ENCODE measurements at places on chromosomes 6 and 20. TPM values are rescaled to one million over a fixed set of nuclear protein-coding genes. Genes with fewer than 3 reads are reported as not detected.

The SLA2 gene
- not detected for total RNA-seq

The CRIP3 gene
- not detected for total RNA-seq

The POU3F2 gene
- not detected for total RNA-seq

The CALHM6 gene
- 0.83 TPM for total RNA-seq

The PSMG4 gene
- 5.6 TPM for total RNA-seq

The ARG1 gene
- not detected for total RNA-seq

The CFAP61 gene
- under 0.01 TPM for total RNA-seq

The OPRL1 gene
- total RNA-seq = 0.36 TPM

The KCNK15 gene
- total RNA-seq = not detected

The NMBR gene
- total RNA-seq = not detected

The THBD gene
- under 0.01 TPM for total RNA-seq

The CCN2 gene
- total RNA-seq = 211 TPM

The MCHR2 gene
- total RNA-seq = not detected

- no peak for DNase-seq
Measured at GRCh38 chr6:24743944-24744335, 25.0 kb upstream of the C6orf62 start.

DNA sequence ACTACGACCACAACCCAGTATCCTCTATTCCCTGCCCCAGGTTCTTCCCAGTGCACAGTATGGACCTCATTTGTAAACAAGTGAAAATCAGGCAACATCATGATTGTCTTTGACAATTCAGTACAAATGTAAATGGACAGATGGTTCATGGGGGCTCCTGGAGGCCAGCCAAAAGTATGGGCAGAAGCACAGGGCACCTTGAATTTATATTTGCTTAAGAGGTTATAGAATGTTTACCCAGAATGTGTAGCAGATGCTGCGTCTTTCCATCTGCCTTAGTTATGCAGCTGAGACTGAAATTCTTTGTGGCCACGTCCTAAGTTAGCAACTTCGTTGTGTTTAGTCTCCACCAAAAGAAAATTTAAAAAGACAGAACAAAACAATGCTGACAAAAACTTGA, 559.6 kb upstream of the NRSN1 start:
- DNase-seq = no peak

DNA sequence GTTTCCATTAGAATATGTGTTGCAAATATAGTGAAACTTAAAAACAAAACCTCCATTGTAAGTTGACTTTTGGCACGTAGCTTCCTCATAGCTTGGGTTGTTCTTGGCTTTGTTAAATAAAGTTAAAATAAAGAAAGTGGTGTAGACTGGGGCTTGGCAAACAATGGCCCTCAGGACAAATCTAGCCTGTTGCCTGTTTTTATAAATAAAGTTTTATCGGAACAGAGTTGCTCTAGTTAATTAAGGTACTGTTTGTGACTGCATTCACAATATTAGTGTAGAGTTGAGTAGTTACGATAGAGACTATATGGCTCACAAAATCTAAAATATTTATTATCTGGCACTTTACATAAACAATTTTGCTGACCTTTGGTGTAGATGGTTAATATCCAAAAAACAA, 168.8 kb downstream of the CDKAL1 start:
- DNase-seq = no peak

GRCh38 chr6:149234051-149234962, 83.2 kb upstream of the TAB2 start:
- DNase-seq = peak; percentile 52

- no peak for DNase-seq
Measured at GRCh38 chr6:157946053-157946617, 35.5 kb upstream of the SYNJ2 start.

DNA sequence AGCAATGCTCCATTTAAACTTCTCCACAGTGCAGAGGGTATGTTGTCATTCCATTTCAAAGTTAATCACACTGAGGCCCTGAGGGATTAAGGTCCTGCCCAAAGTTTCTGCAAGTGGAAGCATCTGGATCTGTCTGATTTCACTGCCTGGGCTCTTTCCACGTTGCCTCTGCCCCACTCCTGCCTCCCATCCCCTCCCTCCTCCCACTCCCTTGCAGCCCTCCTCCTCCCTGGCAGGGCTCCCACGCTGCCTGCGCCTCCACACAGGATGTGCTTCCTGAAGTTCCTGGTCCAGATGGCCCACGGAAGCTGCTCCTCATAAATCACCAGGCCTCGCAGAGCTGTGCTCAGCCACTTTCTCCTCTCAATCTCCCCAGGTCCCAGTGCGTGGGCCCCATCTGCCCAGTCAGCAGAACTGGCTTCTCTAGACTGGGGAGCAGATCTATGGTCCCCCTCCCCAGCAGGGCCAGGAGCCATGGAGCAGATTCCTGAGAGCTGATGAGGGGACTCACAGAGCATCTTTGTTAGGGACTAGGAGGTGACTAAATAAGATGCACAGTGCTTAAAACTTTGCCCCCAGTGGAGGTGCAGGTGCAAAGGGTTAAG, 65.4 kb upstream of the MAFB start:
- DNase-seq = no peak

DNA sequence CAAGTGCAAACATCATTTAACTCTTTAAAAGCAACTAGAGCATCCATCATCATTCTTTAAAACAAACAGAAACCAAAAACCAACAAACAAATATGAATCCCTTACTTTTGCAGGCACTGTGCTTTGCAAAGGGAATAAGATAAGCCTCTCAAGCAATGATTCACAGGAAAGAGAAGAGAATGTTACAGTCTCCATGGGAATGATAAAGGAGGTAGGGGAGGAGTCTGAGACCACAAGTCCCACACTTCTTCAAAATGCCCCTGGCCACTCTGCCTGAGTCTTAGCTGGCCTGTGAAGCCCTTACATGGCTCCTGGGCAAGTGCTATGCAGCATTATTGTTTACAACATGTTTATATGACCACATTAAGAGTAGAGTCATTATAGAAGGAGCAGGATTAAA, 257.7 kb upstream of the MARCKS start:
- peak; percentile 69 for DNase-seq

GRCh38 chr6:74057326-74057725, 361.3 kb downstream of the CD109 start:
- peak; percentile 64 for DNase-seq

DNA sequence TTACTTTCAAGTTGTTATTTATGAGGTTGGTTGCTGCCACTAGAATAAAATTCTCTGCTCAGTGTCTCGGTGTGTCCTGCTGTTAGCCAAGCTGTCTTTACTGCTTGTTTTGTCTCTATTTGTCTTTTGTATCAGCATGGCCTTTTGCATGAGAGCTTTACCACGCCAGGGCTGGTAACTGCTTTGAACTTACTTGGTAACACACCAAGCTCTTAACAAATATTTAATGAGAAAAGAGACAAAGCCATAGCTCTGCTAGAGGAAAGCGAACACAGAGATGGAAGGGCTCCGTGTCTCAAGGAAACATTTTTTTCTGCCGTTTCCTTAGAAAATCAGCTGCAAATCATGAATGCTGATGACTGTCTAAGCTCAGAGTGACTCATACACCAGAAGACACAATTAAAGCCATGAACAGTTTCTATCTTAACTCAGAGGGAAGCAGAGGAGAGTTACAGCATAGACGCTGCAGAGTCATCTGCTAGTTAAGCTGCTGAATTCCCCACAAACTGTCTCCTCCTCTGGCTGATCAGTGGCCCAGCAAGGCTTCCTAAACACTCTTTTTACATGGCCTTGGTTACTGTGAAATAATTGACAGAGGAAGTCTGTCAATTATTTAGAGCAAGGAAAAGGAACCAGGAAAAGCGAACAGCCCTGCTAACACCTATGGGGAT, 44.8 kb downstream of the AGPAT4 start:
- peak; percentile 95 for DNase-seq

- DNase-seq = peak; percentile 49
Measured at GRCh38 chr6:53728570-53729194, 63.1 kb upstream of the KLHL31 start.

- no peak for DNase-seq
Measured at GRCh38 chr6:25715794-25716193, 38.7 kb upstream of the SLC17A4 start.

DNA sequence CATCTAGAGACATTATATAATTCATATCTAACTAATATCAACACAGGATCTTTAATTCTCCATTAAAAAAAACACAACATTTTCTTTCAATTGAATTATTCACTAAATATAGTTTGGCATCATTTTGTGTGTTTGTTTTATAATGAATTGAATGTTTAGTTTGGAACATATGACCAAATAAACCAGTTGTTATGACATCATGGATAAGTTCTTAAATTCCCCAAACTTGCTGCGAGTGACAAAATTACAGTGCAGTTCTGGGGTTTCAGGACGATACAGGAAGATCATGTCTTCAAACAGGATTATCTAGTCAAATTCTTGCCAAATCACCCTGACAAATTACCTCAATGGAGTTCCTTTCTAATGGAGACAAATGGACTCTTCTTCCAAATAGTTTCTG, 473.6 kb downstream of the EPM2A start:
- DNase-seq = no peak

GRCh38 chr20:43894491-43894890, 20.2 kb upstream of the TOX2 start:
- no peak for DNase-seq

DNA sequence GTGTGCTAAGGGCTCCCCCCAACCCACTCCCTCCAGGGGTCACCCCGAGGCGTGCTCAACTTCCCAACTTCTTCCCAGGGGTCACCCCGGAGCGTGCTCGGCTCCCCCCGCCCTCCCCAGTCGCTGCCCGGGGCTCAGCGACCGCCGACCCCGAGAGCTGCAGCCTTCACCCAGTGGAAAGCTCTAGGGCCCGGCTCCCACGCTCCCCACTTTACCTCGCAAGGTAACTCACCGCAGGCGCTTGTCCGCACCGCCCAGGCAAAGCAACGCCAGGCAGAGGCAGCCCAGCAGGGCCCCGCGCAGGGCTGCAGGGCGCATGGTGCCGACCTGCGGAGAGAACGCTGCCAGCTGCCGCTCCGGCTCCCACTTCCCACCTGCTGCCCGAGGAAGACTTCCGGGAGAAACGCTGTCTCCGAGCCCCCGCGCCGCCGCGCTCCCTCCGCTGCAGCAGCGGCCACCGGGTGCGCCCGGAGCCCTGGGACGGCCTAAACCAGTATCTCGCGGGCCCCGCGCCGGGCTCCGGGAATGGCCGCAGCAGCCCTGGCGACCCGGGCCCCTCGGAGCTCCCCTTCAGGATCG, 396 bp downstream of the RNASET2 start:
- peak; percentile 15 for DNase-seq

GRCh38 chr20:1301031-1301529, 27.9 kb downstream of the SDCBP2 start:
- DNase-seq = peak; percentile 75

GRCh38 chr6:160419488-160419887, 71.3 kb downstream of the SLC22A3 start:
- DNase-seq = no peak

DNA sequence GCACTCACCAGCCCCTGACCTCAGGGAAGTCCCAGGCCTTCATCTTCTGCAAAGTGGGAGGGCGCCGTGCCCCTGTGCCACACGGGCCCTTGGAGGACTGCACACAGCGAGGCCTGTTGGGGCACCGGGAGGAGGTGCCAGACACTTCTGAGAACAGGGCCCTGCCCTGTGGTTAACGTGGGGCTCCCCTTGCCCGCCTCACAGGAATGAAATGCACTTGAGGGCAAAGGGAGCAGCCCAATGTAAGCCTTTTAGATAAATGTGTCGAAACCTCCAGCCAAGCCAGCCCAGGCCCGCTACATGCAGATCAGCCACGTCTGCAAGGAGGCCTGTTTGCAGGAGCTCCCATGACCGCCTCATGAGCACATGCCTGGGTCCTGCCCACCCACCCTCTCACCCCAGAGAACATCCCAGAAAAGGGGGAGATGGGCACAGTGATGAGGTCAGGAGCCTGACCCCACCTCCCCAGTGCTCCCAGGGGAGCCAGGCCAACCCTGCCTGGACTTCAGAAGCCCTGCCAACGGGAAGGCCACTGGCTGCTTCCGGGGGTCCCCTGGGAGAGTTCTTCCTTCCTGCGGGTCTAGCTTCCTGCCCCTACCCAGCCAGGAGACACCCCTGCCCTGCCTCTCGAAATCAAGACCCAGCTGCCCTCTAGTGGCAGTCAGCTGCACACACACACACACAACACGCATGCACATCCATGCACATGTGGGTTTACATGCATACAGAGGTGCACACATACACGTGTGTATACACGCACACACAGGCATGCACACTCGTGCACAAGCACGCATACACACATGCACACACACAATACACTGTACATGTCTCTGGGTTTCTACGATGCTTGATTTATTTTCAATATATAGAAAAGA, 178.7 kb downstream of the TAF4 start:
- DNase-seq = peak; percentile 35

DNA sequence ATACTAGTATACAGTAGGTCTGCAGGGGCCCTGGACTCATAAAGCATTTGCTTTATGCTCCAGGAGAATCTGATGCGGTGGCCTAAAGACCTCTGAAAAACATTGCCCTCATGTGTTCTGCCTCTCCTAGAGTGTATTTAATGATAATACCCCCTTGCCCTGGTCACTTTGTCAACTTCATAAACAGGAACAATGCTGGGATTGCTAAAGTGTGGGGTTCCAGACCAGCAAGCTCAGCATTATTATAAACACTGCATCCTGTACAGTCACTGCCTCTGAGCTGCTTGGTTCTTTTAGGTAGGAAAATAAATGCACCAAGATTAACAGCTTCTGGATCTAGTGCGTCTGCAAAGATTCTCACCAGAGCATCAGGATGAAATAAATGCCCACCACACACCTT, 12.2 kb downstream of the TREM1 start:
- DNase-seq = no peak

DNA sequence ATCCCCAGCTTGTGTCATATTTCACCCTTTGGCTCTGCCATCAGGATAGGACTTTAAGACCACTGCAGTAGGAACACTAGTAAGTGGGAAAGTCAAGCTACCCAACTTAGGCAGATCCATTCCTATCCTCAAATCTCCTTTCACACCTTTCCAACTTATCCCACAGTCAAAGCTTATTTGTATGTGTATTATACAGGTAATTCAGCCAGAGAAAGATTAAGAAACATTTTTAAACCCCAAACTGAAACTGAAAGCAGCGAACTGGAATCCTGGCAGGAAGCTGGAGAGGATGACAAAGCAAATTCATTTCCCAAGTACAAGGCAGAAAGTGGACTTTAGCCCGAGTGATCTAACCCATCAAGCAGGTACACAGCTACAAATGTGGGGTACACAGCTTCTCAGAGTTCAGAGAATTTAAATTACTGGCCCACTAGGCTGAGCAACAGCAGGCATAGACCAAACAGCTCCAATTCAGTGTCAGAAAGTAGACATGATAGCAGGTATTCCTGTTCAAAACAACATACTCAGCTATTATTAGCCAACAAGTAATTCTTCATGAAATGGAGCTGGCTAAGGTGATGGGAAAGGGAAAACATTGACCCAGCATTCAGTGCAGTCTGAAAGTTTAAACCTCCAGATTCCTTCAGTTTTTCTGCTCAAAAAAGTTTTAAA, 39.1 kb downstream of the ILRUN start:
- peak; percentile 89 for DNase-seq

GRCh38 chr6:18579869-18580268, 192.7 kb downstream of the RNF144B start:
- DNase-seq = no peak

GRCh38 chr20:46214824-46215488, 93.3 kb downstream of the CDH22 start:
- DNase-seq = no peak

GRCh38 chr6:36759148-36759759, 61.6 kb downstream of the RAB44 start:
- peak; percentile 68 for DNase-seq

DNA sequence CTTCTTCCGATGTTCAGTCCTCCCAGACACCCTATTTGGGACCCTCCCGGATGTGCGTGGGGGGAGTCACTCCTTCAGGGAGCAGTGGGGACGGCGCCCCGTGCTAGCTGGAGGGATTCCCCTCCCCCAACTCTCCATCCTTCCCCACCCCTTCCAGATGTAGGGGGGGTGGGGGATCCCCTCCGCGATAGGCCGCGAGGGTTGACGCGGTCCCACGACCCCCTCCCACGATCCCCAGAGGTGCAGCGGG, 548 bp downstream of the GNL1 start:
- DNase-seq = no peak
